ENCODE measurements at places on chromosomes 16 and 17.

- no peak for DNase-seq
These were observed 21.0 kb upstream of the ABCC12 start for GRCh38 chr16:48176635-48177408.

GRCh38 chr17:32274101-32274500 is 8.5 kb downstream of the RHBDL3 start:
- no peak for DNase-seq

- DNase-seq = no peak
These were observed 30.0 kb downstream of the APPBP2 start for GRCh38 chr17:60496041-60496440.

DNA sequence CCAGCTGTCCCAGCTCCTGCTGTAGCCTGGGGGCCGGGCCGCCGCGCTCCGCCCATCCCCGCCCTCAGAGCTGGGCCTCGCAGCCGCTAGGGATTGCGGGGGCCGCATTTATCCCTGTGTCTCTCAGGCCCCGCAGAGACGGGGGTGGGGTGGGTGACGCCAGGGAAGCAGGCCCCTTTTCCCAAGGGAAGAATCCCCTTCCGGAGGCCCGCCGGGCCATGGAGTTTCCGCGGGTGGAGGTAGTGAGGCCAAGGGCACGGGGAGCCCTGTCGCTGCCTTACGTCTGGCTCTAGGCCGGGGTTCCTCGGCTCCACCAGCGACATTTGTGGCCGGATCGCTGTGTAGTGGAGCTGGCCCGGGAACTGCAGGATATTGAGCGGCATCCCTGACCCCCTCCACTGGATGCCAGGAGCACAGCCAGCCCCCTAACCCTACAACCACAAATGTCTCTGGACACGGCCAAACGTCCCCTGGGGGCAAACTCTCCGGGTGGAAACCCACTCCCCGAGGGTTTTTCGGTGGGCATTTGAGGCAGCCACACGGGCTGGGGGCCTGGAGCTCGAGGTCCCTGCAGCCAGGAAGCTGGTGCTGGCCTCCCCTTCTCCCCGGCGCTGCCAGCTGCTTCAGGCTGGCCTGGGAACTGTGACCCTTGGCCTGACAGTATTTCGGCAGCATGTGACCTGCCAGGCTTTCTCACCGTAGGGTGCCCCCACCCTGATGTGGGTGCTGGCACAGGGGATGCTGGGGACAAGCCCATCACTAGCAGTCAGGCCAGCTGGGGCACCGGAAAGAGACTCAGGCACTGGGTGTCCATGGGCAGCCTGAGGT is 12.0 kb upstream of the CD300A start:
- no peak for DNase-seq

DNA sequence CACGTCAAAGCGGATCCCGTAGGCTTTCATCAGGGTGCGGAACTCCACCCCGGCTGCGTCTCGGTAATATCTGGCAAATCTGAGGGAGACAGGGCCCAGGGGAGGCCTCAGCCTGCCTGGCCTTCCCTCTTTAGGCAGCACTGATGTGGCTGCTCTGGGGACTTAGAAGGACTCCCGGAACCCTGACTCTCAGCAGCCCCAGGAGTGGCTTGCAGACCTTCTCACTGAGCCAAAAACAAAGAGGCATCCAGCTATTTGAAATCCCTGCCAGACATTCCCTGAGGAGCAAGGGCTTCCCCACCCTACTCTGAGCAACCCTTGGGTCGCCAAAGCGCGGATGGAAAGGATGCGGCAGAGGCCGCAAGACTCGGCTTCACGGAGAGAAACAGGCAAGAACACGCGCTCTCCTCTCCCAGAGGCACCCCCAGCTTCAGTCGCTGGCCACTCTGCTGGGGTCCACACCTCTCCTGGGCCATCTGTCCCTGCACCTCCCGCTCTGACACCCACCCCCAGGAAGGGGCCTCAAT is 7.9 kb downstream of the P2RX5 start:
- peak; percentile 3 for DNase-seq

DNA sequence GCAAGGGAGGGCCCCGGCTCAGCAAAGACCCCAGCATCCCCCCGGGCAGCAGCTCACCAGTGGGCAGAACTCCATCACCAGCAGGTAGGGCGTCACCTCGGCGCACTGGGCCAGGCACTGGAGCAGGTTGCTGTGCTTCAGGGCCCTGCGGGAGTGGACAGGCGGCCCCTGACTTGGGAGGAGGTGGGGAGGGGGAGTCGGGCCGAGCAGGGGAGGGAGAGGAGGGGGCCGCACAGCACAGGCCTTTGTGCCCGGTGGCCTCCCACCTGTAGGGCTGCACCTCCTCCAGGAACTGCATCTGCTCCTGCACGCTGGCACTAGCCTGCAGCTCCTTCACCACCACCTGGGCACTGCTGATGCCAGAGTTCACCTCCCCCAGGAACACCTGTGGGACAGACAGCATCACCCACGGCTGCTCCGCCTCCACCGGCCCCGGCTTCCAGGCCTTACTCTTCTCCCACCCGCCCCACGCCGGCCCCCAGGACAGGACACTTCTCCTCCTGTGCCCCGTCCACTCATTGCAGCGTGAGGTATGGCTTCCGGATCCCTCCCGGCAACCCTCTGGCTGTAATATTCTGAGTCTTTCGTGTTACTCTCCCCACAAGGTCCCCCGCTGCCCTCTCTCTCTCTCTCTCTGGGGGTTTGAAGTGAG is 37.7 kb upstream of the PVALEF start:
- DNase-seq = no peak

DNA sequence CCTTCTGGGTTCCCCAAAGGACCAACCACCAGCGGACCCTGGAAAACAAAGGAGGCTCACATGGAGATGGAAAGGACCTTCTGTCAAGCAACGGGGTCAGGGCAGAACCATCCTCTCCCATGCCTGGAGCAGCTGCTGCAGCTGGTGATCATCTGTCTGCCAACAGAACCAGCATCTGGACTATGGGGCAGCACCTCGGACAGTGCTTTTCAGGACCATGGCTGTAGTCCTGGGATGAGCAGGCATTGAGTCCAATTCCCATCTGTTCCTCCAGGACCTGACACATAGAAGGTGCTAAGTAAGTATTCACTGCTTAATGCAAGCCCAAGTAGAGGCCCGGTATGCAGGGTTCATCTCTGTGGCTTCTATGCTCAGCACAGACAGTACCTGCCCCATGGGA is 304.7 kb downstream of the XYLT1 start:
- no peak for DNase-seq

Measured in MM.1S (cell line).